ENCODE measurements at places on chromosomes 5 and 9.

GRCh38 chr9:96501633-96502538 lies 51.9 kb downstream of the HABP4 start:
- DNase-seq: no peak

- no peak for DNase-seq
These were observed 48.7 kb upstream of the PSD2 start for GRCh38 chr5:139746691-139747582.

DNA sequence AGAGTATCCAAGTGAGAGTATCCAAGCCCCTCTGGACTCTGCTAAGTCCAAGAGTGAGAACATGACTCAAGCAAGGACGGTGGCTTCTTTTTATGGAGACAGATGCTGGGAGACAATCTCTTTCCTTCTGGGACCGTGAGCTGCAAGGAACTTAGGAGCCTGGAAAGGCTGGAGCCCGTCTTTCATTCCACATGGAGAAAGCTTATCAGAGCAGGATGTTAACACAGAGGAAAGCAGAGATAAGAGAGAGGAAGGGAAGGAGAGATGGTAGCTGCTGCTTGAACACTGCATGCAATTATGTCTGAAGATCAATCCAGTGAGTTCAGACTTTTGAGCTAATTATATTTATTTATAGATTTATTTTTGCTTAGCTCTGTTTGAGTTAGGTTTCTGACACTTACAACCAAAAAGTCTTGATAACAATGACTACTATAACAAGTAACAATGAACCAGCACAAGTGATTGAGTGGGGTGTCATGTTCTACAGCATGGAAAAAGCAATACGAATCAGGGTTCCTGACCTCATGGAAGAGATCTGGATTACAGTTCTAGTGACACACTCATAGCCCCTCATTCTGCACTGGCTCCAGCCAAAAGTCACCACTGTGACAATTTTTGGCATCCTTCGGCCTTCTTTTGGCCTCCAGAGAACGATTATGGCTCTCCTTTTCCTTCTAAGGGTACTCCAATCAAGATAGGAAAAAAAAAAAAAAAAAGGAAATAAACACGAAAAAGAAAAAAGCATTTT lies 71.5 kb downstream of the PRLR start:
- DNase-seq: no peak

- no peak for DNase-seq
These were observed 219.2 kb downstream of the MEF2C start for GRCh38 chr5:88663793-88664216.

DNA sequence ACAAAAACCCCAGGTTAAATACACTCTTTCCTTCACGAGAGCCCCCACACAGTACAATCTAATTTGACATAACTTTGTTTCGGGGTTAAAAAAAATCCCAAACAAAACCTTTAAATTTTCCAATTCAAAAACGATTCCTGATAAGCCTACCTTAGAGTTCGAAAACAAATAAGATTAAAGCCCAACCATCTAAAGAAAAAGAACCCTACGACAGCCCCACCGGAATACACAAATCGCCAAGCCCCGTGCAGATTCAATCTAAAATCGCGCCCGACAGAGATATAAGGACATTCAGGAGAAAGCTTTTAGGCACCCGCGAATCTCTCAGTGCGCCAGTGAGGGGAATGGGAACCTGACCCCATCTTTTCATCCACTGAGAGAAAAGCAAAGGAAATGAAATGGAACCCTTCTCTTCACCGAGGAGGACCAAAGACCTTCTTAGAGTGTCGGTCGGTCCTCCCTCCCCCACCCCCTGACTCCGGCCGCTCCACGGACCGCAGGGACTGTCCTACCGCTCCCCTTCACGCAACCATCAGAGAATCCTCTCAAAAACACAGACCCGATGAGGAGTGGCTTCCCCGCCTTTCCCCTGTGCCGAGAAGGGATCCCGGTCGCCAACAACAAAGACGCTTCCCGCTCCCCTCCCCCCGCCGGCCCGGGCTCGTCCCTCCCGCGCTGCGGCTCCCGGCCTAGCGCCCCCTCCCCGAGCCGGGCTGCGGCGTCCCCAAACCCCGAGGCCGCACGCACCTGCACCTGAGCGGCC lies 925 bp downstream of the ABHD17B start:
- no peak for DNase-seq

Measured in bronchial epithelial cell (primary cell).